ENCODE measurements at places on chromosomes 11 and 22.

GRCh38 chr22:49468487-49469198 lies 359.0 kb downstream of the BRD1 start:
- no peak for DNase-seq

DNA sequence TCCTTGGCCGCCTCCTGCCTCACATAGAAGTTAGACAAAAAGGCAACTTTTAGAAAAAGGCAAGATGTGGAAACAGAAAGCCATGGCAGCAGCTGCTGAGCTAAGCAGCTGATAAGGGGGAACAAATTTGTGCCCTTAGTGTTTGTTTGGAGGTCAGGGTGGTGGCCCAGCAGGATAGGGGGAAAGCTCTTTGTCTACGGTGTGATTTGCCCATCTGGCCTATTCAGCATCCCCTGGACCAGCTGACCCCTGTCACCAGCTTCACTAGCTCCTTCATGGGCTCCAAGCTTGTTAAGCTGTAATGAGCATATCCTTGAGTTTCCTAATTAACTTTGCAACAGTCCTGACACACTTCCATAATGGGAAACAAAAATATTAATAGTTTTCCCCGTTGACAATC lies 5.9 kb upstream of the ME3 start:
- DNase-seq: no peak

DNA sequence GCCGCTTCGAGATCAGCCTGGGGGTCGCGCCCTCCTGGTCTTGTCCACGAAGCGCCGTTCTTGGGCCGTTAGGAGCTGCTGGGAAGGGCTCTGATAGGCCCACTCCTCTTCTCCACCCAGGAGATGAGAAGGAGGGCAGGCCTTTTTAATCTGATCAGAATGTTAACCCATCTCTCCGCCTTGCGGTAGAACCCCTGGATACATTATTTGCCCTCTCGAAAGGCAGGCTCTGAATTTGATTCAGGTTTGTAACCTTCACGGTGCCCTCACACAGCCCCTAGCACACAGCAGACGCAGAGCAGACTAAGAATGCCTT lies at the start of gene CCDC83:
Gene CCDC83 (plus strand): TSS at position 43 of the 316 bp plus-strand sequence. CDS start 9,741 bp downstream, outside the sequence.
- DNase-seq: no peak

GRCh38 chr22:17120711-17121232 lies 388 bp downstream of the TMEM121B start:
- DNase-seq: no peak

- DNase-seq: peak; percentile 98
These were observed at the start of gene CTNND1 for GRCh38 chr11:57761301-57762234. Gene CTNND1, plus strand, starts transcription at chr11:57761802. Its CDS starts 29,677 bp downstream, at chr11:57791479.

GRCh38 chr11:31818425-31818755 lies 7.3 kb upstream of the PAX6 start:
- DNase-seq: no peak

DNA sequence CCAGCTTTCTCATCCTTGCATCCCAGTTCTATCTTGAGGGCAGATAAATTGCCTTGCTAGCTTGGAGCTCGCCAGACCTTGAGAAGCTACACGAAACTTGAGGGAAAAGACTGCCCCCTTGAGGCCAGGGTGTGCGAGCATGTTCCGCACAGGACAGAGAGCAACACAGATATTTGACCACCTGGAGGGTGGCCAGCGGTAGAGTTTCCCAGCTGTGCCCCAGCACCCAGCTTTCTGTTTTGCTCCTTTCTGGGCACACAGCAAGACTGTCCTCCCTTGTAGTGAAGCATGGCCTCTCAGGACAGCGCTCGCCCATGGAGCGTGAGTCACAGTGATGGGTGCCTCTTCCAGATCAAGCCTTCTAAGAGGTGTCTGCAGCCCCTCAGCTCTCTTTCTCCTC lies 23.5 kb downstream of the SPATA19 start:
- no peak for DNase-seq

GRCh38 chr22:39081016-39081415 lies 3.9 kb downstream of the APOBEC3G start:
- no peak for DNase-seq

- DNase-seq: no peak
These were observed 592.2 kb upstream of the CADM1 start for GRCh38 chr11:116096272-116096995.

- DNase-seq: peak; percentile 26
These were observed 748 bp downstream of the RAB30 start for GRCh38 chr11:83070731-83071566.

DNA sequence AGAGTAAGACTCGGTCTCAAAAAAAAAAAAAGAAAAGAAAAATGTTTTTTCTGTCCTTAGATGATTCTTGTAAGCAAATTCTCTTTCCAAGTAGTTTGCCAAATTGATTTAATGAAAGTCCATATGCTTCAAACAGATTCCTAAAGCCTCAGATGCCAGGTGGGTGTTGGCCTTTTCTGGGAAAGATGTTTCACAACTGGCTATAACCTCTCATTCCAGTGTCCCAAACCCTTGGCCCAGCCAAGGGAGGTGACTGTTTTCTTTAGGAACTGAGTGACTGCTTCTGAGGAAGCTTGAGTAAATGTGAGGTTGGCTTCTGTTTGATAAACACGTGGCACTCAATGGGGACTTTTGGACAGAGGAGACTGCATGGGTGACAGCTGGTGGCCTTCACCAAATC lies 27.5 kb downstream of the MMP27 start:
- no peak for DNase-seq

- peak; percentile 31 for DNase-seq
These were observed at the start of gene CSRP3 for GRCh38 chr11:19201737-19202605. Gene CSRP3, minus strand, starts transcription at chr11:19201983. Its CDS starts 9,535 bp downstream, at chr11:19192448.

Data from IMR-90 (cell line).